ENCODE measurements at places on chromosomes 7 and 10.
A peak's percentile ranks its signal among the peaks of the same experiment; 100 is the strongest.

GRCh38 chr10:50421026-50421719 is 169.9 kb upstream of the ASAH2 start:
- DNase-seq, result no peak

DNA sequence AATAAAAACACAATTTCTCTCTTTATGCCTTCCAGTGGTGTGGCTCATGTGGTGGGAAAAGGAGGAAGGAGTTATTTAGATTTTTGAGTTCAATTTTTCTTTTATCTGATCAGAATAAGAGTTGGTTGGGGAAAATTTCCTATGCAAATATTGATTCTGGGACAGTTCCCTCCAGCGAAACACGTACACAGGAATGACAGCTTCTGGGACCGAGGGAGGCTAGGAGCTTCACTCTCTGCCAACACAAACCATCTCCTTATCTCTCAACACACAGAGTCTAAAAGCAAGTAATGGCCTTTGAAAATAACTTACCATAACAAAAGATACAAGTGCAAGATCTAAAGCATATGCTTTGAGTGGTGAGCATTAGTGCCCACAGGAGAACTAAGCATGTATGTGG is 122.7 kb downstream of the RAPGEF5 start:
- peak; percentile 37 for DNase-seq

GRCh38 chr10:129533281-129533680 is 66.2 kb downstream of the MGMT start:
- DNase-seq, result no peak

DNA sequence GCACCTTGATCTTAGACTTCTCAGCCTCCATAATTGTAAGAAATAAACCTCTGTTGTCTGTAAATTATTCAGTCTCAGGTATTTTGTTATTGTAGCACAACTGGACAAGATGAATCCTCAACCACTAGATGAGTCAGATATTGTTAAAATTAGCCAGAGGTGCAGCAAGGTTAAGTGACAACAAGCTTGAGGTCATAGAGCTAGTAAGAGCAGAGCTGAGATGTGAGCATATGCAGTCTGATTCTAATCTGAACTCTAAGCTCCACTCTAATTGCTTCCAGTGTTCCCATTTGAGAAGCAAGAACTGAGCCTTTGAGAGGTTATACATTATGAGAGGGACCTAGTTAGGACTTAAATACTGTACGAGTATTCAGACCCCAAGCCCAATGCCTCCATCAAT is 93.1 kb downstream of the FZD1 start:
- DNase-seq, result no peak

DNA sequence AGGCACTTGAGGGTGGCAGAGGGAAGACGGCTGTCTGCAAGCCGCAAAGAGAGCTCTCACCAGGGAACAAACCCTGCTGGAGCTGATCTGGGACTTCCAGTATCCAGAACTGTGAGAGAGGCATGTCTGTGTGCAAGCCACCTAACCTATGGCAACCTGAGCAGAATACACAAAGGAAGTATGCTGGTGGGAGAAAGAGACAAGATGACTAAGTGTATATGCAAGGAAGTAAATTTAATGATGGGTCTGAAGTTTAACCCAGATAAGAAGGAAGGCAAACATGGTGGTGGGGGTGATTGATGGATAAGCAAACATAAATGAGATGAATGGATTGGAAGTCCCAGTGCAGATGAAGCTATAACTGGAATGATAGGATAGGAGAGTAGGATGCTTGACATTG is 293.3 kb downstream of the TWIST1 start:
- DNase-seq, result no peak

- peak; percentile 52 for DNase-seq
Observed at GRCh38 chr7:51067757-51068156, 248.9 kb downstream of the COBL start.

- peak; percentile 94 for DNase-seq
Observed at GRCh38 chr10:88152728-88153133, 289.3 kb downstream of the PTEN start.

DNA sequence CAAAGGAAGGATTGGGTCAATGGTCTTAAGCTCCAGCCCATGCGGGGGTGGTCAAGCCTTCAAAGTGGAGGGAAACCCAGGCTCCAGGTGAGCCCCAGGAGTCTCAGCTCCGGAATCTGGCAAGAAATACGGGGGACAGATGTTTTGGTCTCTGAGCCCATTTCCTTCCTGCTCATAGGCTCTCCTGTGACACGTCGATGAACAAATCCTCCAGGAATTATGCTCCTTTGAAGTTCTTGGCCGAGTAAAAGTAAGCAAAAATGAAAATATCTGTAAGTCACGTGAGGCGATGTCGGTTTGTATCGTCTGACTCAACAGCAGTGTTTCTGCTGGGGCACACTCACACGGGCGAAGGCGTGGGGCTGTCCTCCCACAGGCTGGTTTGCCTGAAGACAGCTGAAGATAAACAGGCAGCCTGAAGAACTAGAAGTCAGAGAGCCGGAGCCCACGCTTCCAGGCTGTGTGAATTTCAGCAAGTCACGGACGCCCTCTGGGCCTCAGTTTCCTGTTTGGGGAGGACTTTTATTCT is 52.6 kb upstream of the SMNDC1 start:
- DNase-seq, result peak; percentile 98

GRCh38 chr7:55245271-55245723 is 119.8 kb upstream of the LANCL2 start:
- peak; percentile 99 for DNase-seq

All from astrocyte (in vitro differentiated cells and primary cell).